Tibial artery (tissue), 4 donors: ENCODE measurements at places on chromosomes 2 and 18.

GRCh38 chr2:352696-353095 is 64.8 kb upstream of the ALKAL2 start:
- H3K27ac ChIP-seq = no peak overlapping the region
- H3K27me3 ChIP-seq = no peaks in the 10 kb centered on the region
- H3K36me3 ChIP-seq = no peaks in the 10 kb centered on the region
- H3K4me3 ChIP-seq = no peak overlapping the region

GRCh38 chr2:98433363-98433964 is 11.2 kb upstream of the INPP4A start:
- H3K36me3 ChIP-seq = no peaks in the 10 kb centered on the region
- H3K4me1 ChIP-seq = no peaks in the 10 kb centered on the region
- no peak overlapping the region for H3K27ac ChIP-seq
- no peaks in the 10 kb centered on the region for H3K27me3 ChIP-seq
- no peak for DNase-seq

- H3K27ac ChIP-seq = no peak overlapping the region
- peaks cover 5% of the 10 kb centered on the region for H3K4me1 ChIP-seq
- H3K36me3 ChIP-seq = no peaks in the 10 kb centered on the region
- H3K4me3 ChIP-seq = no peak overlapping the region
Measured at GRCh38 chr2:30987566-30987965, 150.7 kb downstream of the GALNT14 start.

DNA sequence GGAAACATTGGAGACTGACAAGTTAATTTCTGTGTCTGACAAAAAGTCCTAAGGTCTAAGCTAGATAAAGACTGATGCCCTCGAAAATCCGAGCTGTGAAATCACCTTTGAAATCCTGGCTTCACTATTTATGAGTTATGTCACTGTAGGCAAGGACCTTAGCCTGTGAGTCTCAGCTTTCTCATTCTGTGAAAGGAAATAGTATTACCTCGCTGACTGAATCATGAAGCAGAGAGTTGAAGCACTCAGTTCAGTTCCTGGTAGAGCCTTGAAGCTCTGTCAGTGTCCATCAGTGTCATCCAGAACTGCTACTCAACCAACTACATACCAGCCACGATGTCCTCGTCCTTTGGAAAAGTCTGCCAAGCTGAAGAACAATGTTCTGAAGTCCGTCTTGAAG is 1025.6 kb upstream of the GYPC start:
- no peaks in the 10 kb centered on the region for H3K36me3 ChIP-seq
- H3K27me3 ChIP-seq = no peaks in the 10 kb centered on the region
- no peak overlapping the region for H3K27ac ChIP-seq
- no peak overlapping the region for H3K4me3 ChIP-seq
- no peaks in the 10 kb centered on the region for H3K4me1 ChIP-seq

DNA sequence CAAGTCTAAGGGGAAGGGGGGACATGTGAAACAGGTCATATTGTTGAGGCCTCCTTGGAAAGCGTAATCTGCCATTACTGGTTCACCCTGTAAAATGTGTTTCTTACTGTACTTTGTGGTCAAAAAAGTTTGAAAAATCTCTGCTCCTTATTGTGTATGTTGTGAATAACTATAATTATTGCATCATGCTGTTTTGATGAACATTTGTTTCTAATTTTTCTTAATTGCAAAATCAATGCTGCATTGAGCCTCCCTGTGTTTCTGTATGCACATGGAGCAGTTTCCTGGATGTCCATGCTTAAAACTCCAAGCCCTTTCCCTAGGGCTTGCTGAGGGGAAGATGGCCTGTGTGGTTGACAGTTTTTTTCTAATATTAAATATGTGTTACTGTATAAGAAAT is 158.6 kb downstream of the RNF144A start:
- no peak overlapping the region for H3K4me3 ChIP-seq
- no peaks in the 10 kb centered on the region for H3K4me1 ChIP-seq
- no peaks in the 10 kb centered on the region for H3K27me3 ChIP-seq
- H3K36me3 ChIP-seq = no peaks in the 10 kb centered on the region

DNA sequence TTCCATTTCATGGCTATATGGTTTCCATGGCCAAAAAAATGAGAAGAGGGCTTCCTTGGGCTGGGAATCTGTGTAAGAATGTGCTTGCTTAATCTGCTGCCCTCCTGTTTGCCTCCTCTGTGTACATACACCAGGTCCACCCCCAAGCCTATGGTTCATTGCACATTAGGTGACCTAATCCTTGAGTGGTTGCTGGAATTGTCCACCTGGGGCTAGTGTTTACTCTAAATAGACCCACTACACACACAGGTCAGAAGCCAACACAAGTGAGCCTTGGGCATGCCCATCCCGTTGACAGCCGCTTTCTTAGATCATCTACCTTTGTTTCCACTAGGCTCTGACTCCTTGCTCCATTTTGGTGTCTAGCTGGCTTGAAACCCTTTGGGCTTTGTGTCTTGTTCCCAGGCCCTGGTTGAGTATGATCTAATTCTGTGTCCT is 59.2 kb upstream of the ATL2 start:
- no peak overlapping the region for H3K4me3 ChIP-seq
- no peak overlapping the region for H3K27ac ChIP-seq
- no peak for DNase-seq
- no peaks in the 10 kb centered on the region for H3K27me3 ChIP-seq

DNA sequence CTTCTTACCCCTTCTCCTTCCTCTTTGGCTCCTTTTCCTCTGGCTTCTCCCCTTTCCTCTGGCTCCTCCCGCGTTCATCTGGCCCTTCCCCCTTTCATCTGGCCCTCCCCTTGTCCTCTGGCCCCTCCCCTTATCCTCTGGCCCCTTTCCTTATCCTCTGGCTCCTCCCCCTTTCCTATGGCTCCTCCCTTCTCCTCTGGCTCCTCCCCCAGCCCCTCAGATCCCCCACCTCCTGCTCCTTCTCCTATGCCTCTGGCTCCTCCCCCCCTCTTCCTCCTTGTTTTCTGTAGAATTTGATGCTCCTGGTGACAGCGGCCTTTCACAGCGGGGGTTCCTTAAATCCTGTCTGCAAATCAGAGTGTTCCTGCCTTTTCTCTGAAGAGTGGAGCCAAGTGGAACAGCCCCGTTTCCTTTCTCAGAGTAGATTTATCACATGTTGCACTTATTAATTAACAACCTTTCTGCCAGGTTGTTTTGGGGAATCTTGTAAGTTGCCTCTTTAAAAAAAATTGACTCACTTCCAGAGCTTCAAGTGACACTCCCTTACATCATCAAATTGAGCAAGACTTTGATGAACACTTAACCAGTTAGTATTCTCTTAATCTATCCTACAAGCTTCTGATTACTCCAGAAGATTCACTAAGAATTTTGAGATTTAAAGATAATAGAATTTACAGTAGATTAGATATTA is 27.9 kb downstream of the FABP1 start:
- no peaks in the 10 kb centered on the region for H3K36me3 ChIP-seq
- no peaks in the 10 kb centered on the region for H3K27me3 ChIP-seq
- no peak overlapping the region for H3K27ac ChIP-seq
- H3K4me1 ChIP-seq = no peaks in the 10 kb centered on the region
- H3K4me3 ChIP-seq = no peak overlapping the region

DNA sequence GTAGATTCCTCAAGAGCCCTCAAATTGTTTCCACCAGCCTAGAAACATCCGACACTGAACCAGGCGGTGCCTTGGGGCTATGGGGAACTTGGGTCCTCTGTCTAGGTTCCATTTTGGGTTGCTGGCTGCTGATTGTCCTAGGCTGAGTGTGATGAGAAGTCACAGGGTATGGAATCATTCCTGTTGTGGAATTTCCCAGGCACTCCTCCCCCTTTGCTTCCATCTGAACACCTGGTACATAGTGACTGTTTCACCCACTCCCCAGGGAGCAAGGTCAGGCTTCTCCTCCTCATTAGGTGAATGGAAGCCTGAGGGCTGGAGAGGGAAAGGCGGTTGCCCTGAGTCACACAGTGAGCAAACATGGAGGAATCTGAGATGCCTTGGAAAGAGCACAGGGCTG is 4.5 kb downstream of the KIF3C start:
- no peak overlapping the region for H3K27ac ChIP-seq
- no peak for DNase-seq
- H3K36me3 ChIP-seq = peaks cover 22% of the 10 kb centered on the region
- no peaks in the 10 kb centered on the region for H3K27me3 ChIP-seq

DNA sequence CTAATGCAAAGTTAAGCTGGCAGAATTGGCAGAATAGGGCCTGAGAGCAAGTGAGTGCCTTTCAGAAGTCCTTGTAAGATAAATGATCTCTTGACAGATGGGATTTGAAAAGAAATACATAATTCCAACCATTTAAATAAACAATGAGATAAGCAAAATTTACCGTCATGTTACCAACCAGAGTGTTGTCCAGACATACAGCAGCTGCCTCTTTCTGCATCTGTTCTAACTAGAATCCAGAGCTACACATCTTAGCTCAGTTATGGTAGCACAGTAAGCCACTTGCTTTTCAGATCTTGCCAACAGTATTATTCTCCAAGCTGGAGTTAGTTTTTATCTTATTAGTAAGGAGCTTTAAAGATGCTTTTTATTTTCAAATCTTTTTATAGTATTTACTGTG is 179.6 kb downstream of the BARD1 start:
- DNase-seq = no peak
- no peaks in the 10 kb centered on the region for H3K36me3 ChIP-seq

DNA sequence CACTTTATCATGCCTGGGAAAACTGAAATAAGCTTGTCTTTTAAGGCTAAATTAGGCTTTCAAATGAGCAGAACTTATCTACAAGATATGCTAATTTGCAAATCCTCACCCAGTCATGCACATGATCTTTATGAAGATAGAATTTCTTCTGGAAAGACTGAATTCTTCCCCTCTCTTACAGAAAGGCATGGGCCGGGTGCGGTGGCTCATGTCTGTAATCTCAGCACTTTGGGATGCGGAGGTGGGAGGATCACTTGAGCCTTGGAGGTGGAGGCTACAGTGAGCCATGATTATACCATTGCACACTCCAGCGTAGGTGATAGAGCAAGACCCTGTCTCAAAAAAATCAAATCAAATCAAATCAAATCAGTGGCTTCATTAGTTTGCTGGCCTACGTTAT is 11.7 kb upstream of the FOXI3 start:
- H3K4me1 ChIP-seq = no peaks in the 10 kb centered on the region
- no peak overlapping the region for H3K27ac ChIP-seq
- no peaks in the 10 kb centered on the region for H3K36me3 ChIP-seq
- no peaks in the 10 kb centered on the region for H3K27me3 ChIP-seq
- DNase-seq = no peak

DNA sequence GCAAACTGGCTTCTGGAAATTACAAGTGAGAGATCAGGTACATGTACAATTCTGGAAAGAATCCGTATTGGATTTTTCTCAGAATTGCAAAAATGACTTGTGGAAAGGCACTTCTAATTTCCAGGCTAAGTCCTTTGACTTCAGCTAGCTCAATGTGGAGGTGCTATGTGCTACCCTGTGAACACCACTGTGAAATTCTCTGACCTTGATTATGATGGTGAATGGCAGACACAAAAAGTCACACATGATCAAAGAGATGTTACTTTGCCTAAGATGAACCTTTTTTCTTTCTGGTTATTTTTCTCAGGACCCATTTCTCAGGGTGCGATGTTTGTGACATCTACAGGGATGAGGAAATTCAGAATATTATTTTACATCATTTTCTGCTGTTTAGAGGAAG is 856.6 kb upstream of the VRK2 start:
- no peaks in the 10 kb centered on the region for H3K4me1 ChIP-seq
- no peak overlapping the region for H3K27ac ChIP-seq
- no peak for DNase-seq
- no peaks in the 10 kb centered on the region for H3K36me3 ChIP-seq
- no peaks in the 10 kb centered on the region for H3K27me3 ChIP-seq

GRCh38 chr18:79659733-79660132 is 19.9 kb upstream of the CTDP1 start:
- no peak for DNase-seq
- no peak overlapping the region for H3K27ac ChIP-seq
- H3K27me3 ChIP-seq = no peaks in the 10 kb centered on the region
- H3K36me3 ChIP-seq = no peaks in the 10 kb centered on the region

- H3K4me3 ChIP-seq = no peak overlapping the region
- H3K4me1 ChIP-seq = no peaks in the 10 kb centered on the region
- H3K36me3 ChIP-seq = no peaks in the 10 kb centered on the region
- H3K27ac ChIP-seq = no peak overlapping the region
- no peaks in the 10 kb centered on the region for H3K27me3 ChIP-seq
- no peak for DNase-seq
Measured at GRCh38 chr2:76501641-76502040, 790.9 kb upstream of the GCFC2 start.

- H3K27ac ChIP-seq = no peak overlapping the region
- DNase-seq = no peak
- no peaks in the 10 kb centered on the region for H3K4me1 ChIP-seq
- H3K27me3 ChIP-seq = no peaks in the 10 kb centered on the region
Measured at GRCh38 chr2:147989809-147990403, 30.6 kb downstream of the ORC4 start.

DNA sequence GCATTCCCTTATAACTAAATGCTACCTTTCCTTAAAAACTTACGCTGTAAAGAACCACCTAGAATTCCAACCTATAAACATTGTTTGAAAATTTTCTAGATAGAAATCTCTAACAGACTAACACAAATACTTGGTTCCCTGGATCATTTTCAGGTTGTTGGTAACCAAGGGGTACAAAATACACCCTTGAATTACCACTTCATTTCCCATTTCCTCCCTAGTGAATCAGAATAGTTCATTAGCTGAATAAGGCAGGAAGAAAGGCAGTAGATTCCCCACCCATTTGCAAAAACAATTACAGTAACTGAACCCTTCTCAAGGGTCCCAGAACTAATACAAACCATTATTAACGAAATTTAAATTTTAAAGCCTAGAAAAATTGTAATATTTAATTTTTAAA is 5.5 kb downstream of the MEX3C start:
- no peak overlapping the region for H3K4me3 ChIP-seq
- no peaks in the 10 kb centered on the region for H3K27me3 ChIP-seq
- DNase-seq = no peak
- H3K36me3 ChIP-seq = no peaks in the 10 kb centered on the region

- H3K27me3 ChIP-seq = no peaks in the 10 kb centered on the region
- H3K4me1 ChIP-seq = peaks cover 34% of the 10 kb centered on the region
- no peak for DNase-seq
- H3K4me3 ChIP-seq = no peak overlapping the region
- no peaks in the 10 kb centered on the region for H3K36me3 ChIP-seq
Measured at GRCh38 chr18:9722691-9723090, 14.6 kb downstream of the RAB31 start.
